Gastrocnemius medialis (tissue), 4 donors: ENCODE measurements at places on chromosomes 12 and 14.

DNA sequence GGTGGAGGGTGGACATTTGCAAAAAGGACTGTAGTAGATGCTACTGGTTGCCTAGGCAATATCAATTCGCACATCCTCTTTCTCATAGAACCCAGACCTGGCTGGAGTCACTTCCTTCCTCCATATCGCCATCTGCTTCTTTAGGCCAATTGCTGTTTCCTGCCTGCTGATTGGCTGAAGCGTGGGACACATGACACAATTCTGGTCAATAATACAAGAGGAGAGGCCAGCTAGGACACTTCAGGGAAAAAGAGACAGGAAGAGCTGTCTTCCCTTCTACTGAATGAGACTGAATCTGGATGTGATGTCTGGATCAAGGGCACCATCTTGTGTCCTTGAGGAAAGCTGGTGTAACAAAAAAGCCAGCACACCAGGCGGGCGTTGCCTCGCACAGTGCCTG, 53.8 kb downstream of the TRPV4 start:
- DNase-seq = no peak

GRCh38 chr12:55874443-55874842, 31.7 kb upstream of the MMP19 start:
- DNase-seq = no peak

GRCh38 chr14:31263485-31264133, 56.0 kb upstream of the HECTD1 start:
- DNase-seq = no peak

GRCh38 chr14:68777644-68778043, 15.2 kb downstream of the ZFP36L1 start:
- no peak for DNase-seq

GRCh38 chr12:49091056-49091835, 3.4 kb downstream of the DHH start:
- no peak for DNase-seq

DNA sequence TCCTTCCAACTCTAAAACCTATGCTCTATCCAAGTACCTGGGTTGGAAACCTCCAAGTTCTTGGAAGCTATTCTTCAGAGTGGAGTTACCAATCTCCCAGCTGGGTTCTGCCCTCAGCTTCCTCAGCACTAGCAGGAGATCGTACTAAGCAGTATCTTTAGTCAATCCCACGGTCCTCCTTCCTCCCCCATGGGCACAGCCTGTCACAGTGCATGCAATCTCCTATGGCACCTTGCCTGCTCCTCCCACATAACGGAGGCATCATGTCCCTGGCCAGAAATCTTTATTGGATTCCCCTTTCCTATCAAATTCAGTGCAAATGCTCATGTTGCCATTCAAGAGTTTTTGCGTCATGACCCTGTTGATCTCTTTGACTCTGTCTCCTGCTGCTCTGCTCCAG, 5.4 kb upstream of the LPAR5 start:
- no peak for DNase-seq

DNA sequence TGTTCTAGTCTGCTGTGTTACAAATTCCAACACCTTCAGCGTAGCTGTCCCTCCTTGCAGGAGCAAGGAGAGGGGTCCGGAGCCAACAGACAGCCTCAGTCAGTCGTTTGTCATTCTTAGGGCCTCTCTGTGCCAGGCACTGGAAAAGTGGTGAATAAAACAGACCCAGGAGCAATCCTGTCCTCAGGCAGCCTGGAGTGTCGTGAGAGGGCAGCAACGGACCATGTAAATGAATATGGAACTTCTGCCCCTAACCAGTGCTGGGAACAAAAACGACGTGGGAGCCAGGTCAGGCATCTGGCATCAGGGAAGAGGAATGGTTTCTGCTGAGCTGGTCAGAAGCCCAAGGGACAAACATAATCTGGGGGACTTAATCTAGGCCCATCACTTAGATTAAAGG, 64.8 kb upstream of the PSMC1 start:
- no peak for DNase-seq

DNA sequence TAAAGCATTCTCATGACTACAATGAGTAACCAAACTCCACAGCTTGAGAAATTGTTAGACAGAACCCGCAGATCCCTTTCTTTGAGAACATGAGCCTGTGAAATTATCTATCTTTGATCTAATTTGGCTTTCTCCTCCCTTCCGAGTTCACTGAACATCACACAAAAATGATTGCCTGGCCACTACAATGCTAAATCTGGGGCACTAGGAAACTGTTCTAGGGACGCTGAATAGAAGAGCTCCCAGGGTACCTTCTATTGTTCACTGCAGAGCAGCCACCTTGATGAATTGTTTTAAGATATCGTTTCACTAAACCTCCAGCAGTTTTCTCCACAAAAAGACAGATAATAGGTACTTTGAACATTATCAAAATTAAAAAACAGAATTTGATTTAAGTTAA, 47.5 kb downstream of the SINHCAF start:
- no peak for DNase-seq

DNA sequence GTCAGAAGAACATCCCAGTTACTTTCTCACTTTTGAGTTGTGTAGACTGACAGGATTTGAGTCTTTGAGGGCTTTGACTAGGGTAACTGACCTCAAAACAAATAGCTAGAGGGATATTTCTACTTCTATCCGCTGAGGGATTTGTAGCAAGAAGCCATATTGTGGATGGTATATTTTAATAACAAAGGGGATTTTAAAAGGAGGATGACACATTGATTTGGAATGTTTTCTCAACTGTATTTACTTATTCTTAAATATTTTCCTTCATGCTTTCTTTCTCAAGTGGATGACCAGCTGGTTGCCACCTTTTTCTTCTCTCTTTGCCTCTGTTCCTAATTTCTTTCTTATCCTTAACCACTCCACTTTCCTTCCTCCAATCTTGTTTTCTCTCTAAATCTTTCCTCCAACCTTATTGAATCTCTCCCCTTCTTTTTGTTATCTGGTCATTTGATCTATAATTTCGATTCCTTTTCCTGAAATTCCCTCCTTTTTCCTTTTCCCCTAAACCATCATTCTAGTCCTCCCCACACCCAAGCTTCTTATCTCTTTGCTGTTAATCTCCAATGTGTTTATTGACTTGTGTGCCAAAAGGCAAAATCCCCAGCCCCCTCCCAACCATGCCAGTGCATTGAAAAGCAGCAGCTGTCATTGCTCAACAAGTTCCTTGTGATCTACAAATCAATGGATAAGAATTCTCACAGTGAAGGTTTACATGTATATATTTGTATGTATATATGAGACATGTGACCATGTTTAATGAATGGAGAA, 411.6 kb downstream of the RAD51B start:
- no peak for DNase-seq

DNA sequence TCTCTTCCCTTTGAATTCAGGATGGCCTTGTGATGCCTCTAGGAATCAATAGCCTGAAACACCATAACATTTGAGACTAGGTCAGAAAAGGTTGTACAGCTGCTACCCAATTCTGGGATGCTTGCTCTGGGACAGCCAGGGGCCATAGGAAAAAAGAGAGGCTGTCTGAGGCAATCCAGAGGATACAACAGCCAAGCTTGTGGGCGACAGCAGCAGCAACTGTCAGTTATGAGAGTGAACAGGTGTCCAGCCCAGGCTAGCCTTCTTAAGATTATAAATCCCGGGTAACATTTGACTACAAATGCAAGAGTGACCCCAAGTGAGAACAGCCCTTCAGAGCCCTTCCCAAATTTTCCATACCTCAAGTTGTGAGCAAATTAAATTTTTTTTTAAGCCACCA, 11.1 kb downstream of the DCN start:
- no peak for DNase-seq

DNA sequence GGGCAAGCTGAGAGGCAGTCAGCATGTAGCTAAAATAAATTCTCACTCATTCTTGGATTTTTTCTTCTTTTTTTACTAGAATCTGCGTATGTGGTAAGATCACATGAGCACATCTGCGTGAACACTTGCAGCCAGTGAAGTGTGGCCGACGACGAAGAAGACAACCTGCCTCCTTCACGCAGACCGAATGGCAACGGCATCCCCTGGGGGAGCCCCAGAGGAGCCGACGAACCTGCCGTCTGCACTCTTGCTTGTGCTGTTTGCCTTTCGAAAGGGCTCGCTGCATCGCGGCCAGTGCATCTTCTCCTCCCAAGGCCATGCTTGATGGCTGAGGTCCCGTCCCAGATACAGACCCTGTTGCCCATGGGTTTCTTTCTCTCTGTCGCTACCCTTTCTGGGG, 113.8 kb downstream of the KCNK10 start:
- DNase-seq = no peak

- no peak for DNase-seq
Observed at GRCh38 chr12:109609342-109609741, 35.7 kb downstream of the MVK start.

GRCh38 chr14:71748196-71748595, 184.0 kb upstream of the RGS6 start:
- DNase-seq = no peak

- no peak for DNase-seq
Observed at GRCh38 chr12:127277882-127278281, 989.1 kb upstream of the TMEM132C start.

DNA sequence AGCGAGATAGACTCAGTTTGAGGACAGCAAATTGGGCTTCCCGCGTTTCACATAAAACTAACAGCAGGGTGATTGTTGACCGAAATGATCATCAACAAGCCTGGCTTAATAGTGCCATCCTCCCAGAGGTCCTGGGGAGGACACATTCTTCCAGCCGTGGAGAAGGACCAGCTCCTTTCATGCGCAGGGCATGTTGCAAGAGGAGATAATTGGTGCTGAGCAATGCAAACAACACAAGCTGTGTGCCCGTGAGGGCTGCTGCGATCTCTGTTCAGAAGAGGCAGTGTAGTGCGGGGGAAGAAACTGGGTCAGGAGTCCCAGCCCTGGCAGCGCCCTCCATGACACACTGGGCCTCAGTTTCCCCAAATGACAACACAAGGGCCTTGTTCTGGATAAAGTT, 54.3 kb downstream of the CCDC85C start:
- DNase-seq = no peak

GRCh38 chr12:109792992-109793391, 40.2 kb downstream of the TRPV4 start:
- DNase-seq = no peak

DNA sequence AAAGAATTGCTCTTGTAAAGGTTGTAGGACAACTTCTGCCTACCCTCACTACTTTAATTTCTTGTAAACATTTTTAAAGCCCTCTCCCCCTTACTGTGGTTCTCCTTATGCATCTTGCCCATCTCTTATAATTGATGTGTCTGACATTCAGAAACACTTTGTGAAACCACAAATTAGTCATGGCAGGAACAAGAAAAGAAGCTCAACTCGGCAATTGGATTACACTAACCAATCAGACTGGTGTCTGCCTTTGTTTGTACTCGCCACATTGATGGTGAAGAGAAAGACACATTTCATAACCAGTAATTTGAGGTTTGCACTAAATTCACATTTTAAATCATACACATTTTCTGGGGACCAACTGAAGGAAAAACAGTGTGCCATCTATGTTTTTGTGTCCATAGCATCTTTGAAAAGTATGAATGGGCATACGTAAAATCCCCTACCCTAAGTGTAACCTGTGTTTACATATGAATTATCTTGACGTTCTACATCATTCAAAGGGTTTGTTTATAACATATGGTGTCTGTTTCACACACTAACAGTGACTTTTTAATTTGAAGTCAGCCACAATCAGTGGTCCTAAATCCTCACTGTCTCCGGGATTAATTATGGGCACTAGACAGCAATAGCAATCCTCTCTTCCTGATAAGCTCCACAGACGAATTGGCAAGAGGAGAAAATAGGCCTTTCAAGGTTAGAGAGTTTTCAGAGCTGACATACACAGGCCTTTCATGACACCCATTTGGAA, 49.9 kb downstream of the OTX2 start:
- no peak for DNase-seq

GRCh38 chr12:45893240-45893639, 97.1 kb downstream of the SCAF11 start:
- DNase-seq = no peak

GRCh38 chr12:93990832-93991803, 157.3 kb upstream of the PLXNC1 start:
- DNase-seq = peak; percentile 62

GRCh38 chr12:108175310-108175709, 46.2 kb downstream of the WSCD2 start:
- no peak for DNase-seq

DNA sequence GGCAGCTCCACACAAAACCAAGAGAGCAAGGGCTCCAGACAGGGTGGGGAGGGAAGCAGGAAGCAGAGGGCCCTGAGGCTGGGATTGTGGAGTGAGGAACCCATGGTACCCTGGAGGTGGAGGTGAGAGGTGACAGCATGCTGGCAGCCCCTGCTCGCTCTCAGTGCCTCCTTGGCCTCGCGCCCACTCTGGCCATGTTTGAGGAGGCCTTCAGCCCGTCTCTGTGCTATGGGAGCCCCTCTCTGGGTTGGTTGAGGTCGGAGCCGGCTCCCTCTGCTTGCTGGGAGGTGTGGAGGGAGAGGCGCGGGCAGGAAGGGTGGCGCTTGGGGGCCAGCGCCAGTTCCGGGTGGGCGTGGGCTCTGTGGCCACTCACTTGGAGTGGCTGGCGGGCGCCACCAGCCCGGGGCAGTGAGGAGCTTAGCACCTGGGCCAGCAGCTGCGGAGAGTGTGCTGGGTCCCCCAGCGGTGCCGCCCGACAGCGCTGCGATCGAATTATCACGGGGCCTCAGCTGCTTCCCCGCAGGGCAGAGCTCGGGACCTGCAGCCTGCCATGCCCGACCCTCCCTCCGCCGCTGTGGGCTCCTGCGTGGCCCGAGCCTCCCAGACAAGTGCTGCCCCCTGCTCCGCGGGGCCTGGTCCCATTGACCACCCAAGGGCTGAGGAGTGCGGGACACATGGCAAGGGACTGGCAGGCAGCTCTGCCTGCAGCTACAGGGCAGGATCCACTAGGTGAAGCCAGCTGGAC, 196.0 kb downstream of the DACT1 start:
- DNase-seq = no peak

- DNase-seq = no peak
Observed at GRCh38 chr14:59271734-59272133, 83.3 kb downstream of the DAAM1 start.

DNA sequence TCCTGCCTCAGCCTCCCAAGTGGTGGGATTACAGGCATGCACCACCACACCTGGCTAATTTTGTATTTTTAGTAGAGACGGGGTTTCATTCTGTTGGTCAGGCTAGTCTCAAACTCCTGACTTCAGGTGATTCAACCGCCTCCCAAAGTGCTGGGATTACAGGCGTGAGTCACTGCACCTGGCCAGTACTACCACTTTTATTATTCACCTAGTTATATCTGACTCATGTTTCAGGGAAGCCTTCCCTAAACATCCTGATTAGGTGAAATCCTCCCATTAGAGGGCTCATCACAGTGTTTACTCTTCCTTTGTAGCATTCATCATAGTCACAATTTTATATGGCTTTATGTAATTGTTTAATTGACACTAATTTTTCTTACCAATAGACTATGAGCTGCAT, 295.3 kb upstream of the SOX5 start:
- DNase-seq = no peak
